ENCODE measurements at places on chromosomes 4 and X.
A peak's percentile ranks its signal among the peaks of the same experiment; 100 is the strongest.

DNA sequence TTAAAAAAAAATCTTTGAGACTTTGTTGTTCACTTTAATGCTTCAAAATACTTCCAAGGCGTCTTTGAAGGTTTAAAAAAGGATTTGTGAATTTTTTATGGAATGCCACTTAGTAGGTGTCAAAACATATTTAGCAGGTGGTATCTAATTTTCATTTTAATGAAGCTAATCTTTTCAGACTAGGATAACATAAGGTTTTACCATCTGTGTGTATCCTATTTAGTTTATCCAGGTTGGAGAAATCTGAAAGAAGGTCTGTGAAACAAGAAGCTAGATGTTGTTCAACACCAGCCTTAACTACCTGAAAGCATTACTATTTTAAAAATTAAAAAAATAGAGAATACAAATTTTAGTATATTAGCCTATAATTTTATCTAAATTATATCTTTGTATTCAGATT, 193.4 kb downstream of the GRID2 start:
- no peak for DNase-seq

DNA sequence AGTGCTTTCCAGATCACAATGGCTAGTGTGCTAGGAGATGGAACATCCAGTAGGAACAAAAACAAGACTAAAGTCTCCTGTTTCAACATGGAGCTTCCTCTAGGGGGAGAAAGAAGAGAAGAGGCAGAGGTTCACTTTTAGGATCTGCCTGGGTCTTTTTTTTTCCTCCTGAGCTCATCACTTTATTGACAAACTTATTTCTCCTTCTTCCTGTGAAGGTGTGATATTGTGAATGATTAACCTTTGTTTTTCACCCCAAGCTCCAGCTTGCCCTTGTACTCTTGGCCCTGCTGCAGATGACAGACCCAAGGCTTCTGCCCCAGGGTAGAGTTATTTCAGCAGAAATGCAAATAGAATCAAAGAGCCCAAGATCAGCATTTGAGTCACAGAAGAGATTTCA, 13.5 kb downstream of the PAGE4 start:
- DNase-seq = no peak

GRCh38 chr4:76767983-76768382, 130.0 kb downstream of the SOWAHB start:
- DNase-seq = no peak

DNA sequence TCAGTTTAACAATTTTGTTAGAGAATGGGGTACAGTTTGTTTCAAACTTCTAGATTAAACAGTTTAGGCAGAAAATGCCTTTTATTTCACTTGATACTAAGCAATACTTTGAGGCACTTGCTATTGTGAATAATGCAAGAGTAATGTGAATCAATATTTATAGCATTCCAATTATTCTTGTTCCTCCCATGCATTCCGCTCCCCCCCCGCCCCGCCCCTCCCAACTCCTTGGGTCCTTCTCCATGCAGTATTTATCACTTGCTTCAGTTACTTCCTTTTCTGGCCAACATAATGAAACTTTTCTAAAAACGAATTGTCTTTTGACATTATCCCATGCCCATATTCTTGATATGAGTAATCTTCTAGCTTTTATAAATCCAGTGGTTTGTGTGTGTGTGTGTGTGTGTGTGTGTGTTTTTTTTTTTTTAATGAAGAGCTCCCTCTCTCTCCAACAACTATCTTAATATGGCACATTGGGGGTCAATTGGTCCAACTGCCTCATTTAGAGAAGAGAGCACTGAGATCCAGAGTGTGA, 1.6 kb downstream of the BANK1 start:
- DNase-seq = no peak

DNA sequence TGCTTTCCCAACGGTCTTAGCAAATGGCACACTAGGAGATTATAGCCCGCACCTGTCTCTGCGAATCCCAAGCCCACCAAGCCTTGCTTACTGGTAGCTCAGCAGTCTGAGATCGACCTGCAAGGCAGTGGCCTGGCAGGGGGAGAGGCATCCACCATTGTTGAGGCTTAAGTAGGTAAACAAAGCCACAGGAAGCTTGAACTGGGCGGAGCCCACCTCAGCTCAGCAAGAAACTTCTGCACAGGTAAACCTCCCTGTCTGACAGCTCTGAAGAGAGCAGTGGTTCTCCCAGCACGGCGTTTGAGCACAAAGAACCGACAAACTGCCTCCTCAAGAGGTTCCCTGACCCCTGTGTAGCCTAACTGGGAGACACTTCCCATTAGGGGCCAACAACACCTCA, 42.8 kb downstream of the BRWD3 start:
- DNase-seq = no peak

DNA sequence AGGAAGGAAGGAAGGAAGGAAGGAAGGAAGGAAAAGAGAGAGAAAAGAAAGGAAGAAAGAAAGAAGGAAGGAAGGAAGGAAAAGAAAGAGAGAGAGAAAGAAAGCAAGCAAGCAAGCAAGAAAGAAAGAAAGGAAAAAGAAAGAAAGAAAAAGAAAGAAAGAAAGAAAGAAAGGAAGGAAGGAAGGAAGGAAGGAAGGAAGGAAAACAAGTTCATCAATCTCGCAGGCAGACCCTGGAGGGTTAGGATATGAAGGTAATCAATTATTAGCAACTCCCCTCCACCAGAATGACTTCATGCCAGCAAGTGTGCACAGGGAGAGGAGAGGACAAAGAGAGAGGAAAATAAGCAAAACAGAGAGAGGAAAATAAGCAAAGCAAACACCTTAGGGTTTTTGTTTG, 80.2 kb downstream of the MTNR1A start:
- no peak for DNase-seq

DNA sequence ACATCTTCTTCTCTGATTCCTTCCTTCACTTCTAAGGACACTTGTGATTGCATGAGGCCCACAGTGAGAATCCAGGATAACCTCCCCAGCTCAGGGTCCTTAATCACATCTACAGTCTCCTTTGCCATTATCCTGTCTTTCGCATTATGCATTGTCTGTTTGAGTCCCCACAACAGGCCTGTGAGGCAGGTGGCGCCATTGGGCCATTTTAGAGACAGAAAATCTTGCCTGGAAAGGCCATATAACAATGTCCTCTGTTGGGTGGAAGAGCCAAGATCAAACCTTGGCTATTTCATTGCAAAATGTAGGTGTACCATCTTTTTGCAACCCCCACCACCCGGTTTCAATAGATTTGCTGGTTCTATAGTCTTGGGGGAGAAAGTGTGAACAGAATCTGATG, 11.8 kb upstream of the DCUN1D4 start:
- DNase-seq = peak; percentile 60

GRCh38 chrX:26783512-26784225, 567.7 kb downstream of the MAGEB5 start:
- DNase-seq = no peak

GRCh38 chr4:8269535-8270417, at the start of gene HTRA3:
Gene HTRA3, plus strand, starts transcription at chr4:8269754. Its CDS starts 215 bp downstream, at chr4:8269969.
- peak; percentile 85 for DNase-seq

DNA sequence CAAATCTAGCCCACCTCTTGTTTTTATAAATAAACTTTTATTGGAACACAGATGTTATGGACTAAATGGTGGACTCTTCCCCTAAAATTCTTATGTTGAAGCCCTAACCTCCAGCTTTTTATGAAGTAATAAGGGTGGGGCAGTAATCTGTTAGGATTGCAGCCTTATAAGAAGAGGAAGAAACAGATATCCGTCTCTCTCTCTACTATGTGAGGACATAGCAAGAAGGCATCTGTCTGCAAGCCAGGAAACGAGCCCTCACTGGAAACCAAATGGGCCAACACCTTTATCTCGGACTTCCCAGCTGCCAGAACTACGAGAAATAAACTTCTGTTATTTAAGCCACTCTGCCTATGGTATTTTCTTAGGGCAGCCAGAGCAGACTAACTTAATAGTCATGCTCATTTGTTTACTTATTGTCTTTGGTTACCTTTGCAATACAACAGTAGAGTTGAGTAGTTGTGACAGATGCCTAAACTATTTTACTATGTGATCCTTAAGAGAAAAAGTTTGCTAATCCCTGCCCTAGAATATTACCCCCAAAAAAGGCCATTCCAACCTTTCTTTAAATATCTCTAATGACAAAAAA, 67.4 kb downstream of the MANBA start:
- no peak for DNase-seq

- no peak for DNase-seq
Measured at GRCh38 chrX:24799565-24799964, 105.8 kb downstream of the POLA1 start.

GRCh38 chr4:99437723-99438404, 2.7 kb upstream of the ADH7 start:
- DNase-seq = no peak

DNA sequence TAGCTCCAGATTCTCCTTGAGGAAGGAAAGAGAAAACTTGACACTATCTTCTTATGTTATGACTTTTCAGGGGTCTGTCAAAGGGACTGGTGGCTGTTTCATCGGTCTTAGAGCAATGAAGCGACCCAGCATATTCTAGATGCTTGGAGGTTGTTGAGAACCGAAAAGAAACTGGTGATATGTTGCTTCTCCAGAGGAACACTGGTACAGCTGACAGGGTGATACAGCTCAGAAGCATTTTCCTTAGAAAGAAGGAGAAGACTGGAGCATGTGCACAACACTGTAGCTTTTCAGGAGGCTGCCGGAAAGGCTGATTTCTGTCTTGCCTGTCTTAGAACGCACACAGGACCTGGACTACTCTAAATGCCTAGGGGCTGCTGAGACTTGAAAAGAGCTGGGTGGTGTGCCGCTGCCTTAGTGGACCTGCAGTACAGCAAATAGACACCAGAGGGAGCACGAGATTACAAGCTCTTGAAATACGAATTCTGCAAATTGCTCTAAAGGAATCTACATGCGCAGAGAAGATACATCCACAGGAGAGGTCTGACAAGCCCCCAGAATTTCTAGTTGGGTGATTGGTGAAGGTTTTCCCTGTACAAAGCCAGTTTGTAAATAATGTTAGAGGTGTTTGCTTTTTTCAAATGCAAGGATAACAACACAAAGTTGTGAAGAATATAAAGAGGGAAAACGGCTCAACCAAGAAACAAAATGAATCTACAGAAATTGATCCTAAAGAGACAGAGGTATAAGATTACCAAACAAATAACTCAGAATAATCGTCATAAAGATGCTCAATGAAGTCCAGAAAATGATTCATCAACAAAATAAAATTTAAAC, 223.1 kb upstream of the DMD start:
- peak; percentile 52 for DNase-seq

GRCh38 chrX:123236859-123237258, 52.8 kb downstream of the GRIA3 start:
- peak; percentile 37 for DNase-seq

GRCh38 chr4:86014599-86014998, 345.3 kb downstream of the MAPK10 start:
- no peak for DNase-seq

GRCh38 chr4:108762559-108763225, at the start of gene ETNPPL:
Gene ETNPPL, minus strand, starts transcription at chr4:108763053. Its CDS starts 155 bp downstream, at chr4:108762898.
- peak; percentile 54 for DNase-seq

DNA sequence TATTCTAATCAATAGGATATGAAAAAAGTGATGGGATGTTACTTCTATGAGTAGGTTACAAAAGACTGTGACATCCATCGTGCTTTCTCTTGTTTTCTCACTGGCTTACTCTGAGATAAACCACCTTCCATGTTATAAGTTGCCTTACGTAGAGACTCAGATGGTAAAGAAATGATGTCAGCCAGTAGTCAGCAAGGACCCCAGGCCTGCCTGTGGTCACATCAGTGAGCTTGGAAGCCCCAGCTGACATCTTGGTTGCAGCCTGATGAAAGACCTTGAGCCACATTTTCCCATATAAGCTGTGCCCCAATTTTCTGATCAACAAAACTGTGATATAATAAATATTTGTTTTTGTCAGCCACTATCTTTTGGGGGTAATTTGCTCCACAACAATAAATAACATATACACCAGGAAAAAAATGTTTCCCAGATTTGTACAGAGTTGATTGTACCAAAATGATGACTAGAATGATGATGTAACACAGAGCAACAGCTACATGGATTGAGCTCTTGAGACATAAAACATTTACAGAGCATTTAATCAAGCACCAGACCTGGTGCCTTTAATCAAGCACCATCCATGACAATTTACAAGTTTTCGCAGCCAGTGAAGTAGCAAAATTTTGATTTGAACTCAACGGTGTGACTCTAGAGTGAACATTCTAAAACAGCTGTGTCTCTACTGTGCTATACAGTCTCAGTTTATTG, 11.2 kb upstream of the DCAF12L2 start:
- DNase-seq = no peak

GRCh38 chr4:172787111-172787510, 381.5 kb upstream of the GALNT7 start:
- no peak for DNase-seq

DNA sequence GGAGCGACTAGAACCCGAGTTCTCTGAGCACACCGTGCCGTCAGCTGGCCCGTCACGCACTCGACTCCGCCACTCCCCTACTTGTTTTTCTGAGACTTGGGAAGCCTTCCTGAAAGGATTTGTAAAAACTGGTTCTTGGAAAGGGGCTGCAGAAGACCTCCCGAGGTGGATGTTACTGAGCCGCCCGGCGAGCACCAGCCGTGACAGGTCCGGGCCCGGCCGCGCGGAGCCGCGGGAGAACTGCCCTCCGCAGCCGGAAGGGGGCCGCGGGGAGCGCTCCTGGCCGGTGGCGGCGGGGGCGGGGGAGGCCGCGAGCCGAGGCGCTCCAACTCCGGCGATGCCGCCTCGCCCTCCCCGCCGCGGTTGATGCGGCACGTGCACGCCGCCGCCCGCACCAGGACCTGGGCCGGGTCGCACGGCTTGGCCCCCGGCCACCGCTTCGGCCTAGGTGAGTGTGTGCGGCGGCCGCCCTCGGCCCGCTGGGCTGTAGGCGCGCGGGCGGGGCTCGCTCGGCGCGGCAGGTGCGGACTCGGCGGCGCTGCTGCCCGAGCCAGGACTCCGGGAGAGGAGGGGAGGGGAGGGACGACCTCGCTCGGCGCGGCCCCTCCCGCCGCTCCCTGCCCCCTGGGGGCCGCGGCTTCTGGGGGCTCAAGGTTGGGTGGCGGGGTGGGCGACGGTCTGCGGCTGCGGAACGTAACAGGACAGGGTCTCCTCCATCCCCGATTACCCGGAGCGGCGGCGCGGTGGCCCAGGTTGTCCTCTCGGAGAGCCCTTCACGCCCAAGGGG, 1.7 kb downstream of the SPRY1 start:
- DNase-seq = peak; percentile 75

GRCh38 chrX:78650906-78651437, 8.2 kb downstream of the RTL3 start:
- no peak for DNase-seq

DNA sequence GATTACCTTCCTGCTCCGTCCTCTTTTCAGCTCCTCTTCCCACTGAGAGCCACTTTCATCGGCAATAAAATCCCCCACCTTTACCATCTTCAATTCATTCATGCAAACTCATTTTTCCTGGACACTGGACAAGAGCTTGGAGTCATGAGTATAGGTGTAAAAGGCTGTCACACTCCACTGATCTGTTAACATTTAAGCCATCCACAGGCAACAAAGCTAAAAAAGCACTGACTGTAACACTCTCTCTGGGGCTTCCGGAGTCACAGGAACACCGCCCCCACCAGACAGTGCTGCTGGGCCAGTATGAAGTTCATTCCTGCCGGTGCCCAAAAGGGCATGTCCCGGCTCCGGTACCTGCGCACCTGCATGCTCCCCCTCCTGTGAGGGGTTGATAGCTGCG, 38.5 kb downstream of the MAGEB5 start:
- no peak for DNase-seq
